Bronchus fibroblast of lung (primary cell): ENCODE measurements at places on chromosomes 3 and 15. TPM values are rescaled to one million over a fixed set of nuclear protein-coding genes. Genes with fewer than 3 reads are reported as not detected.

Gene DNAH12
- under 0.01 TPM in 1 of 2 replicates, not detected in the other for total RNA-seq

Gene WDR5B
- 3.7 and 5.9 TPM in 2 replicates for total RNA-seq

Gene HEMK1
- total RNA-seq, result 13.2 and 18.0 TPM in 2 replicates

Gene RTP3
- total RNA-seq, result not detected in 2 replicates

Gene ZBTB20
- total RNA-seq, result 4.0 and 4.9 TPM in 2 replicates

Gene LRTM1
- not detected in 2 replicates for total RNA-seq

Gene PLA2G4F
- total RNA-seq, result not detected in 2 replicates
